ENCODE measurements at places on chromosomes 11 and 22.

DNA sequence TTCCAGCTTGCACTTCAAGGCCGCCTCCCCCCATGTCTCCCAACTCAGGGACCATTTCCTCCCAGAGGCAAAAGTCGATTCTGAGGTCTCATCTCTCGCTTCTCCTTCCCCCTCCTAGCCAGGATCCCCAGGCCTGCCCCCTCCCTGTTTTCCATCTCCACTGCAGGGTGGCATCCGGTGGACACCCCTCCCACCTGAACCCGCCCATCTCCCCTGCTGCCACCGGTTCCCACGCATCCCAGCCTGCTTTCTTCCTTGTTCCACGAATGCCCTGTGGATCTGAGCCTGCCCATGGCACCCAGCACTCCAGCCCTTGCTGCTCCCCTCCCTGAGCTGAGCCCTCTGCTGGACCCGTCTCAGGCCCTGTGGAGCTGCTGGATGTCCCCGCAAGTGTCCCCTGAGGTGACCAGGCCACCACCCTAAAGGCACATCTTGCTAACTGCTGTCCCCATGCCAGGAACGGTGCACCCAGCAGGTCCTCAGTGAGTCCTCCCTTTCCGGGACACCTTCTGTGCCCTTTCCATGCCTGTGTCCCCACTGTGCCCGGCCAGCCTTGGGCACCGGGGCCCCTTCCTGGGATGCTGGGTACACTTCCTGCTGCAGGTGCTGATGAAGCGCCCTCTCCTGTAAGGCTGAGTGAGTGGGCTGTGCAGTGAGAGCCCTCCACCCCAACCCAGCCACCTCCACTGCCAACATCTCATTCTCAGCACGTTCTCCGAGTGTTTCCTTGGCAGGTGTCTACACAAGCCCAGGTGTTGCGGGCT is 936 bp downstream of the IL17REL start:
- no peaks in the 10 kb centered on the region for H3K4me1 ChIP-seq
- DNase-seq, result no peak
- no peak overlapping the region for H3K4me3 ChIP-seq
- H3K27ac ChIP-seq, result no peak overlapping the region
- no peaks in the 10 kb centered on the region for H3K36me3 ChIP-seq
- H3K27me3 ChIP-seq, result peaks cover 40% of the 10 kb centered on the region

DNA sequence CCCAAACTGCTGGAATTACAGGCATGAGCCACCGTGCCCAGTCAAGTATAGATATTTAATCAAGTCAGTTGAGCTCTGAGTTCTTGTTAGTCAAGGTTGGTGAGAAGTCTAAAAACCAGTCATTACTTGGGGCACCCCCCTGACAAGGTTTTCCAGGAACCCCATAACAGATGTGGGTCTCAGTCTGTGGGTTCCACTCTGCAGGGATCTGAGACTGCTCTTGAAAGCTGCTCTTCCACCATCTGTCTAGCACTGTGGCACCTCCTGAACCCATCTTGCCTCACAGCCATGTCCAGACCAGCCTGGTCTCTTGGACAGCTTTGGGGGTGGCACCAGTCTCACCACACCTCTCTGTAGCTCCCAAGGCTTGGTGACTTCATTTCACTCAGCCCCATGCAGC is 44.3 kb upstream of the PLET1 start:
- H3K4me3 ChIP-seq, result no peak overlapping the region
- no peak for DNase-seq
- H3K27me3 ChIP-seq, result no peaks in the 10 kb centered on the region
- H3K27ac ChIP-seq, result no peak overlapping the region
- H3K4me1 ChIP-seq, result peaks cover 20% of the 10 kb centered on the region
- H3K36me3 ChIP-seq, result no peaks in the 10 kb centered on the region

DNA sequence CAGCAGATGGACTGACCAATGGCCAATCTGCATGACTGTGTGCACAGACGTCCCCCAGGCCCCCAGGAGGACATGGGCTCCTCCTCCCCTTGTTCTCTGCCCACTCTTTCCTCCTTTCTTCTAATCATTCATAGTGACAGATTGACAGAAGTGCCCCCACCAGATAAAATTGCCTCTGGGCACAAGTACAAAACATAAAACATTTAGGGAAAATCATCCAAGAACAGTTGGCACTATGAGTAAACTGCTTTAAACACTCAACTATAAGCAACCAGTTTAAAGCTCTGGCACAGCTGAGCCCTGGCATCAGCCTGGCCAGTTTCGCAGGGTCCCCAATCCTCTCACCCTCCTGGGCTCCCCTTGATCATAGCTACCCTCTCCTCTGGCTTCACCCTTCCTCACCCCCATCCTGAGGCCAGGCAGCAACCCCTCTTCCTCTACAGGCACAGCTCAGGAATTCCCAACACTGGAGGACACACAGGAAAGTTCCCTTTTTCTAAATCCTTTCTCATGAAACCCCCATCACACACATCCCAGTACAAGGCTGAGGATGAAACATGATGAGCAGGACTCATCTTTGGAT is 232.9 kb downstream of the BUD13 start:
- no peaks in the 10 kb centered on the region for H3K36me3 ChIP-seq
- no peak for DNase-seq
- no peaks in the 10 kb centered on the region for H3K4me1 ChIP-seq
- H3K27ac ChIP-seq, result no peak overlapping the region
- H3K4me3 ChIP-seq, result no peak overlapping the region
- H3K27me3 ChIP-seq, result peaks cover 39% of the 10 kb centered on the region

DNA sequence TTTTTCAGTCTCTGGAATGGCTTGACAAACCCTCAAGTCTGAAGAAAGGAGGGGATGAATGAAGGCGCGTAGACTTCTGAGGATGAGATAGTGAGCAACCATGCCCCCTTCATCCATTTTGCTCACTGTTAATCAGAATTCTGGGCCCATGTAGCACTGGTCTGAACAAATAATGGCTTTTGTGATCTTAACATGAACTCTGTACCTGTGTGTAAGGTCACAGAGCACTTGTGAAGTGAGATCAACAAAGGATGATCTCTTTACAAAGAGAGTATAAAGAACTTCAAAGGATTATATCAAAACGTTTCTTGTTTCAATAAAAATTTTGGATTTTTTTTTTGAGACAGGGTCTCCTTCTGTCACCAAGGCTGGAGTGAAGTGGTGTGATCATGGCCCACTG is 976.7 kb downstream of the OPCML start:
- no peaks in the 10 kb centered on the region for H3K4me1 ChIP-seq
- H3K27ac ChIP-seq, result no peak overlapping the region
- no peaks in the 10 kb centered on the region for H3K27me3 ChIP-seq
- H3K36me3 ChIP-seq, result no peaks in the 10 kb centered on the region
- no peak for DNase-seq

DNA sequence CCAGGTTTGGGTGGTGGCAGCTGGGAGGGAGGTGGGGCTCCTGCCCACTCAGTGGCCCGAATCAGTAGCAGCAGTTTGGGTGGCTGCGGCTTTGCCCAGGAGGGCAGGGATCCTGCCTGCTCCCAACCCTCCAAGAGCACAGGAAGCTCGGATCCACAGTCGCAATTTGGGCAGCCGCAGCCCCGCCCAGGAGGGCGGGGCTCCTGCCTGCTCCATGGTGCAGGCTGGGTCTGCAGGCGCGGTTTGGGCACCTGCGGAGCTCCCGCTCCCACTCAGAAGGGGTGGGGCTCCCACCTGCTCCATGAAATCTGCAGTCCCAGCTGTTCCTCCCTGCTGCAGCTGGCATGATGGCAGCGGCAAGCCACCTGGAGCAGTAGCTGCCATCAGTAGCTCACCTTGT is 38.1 kb upstream of the CALCB start:
- peaks cover 3% of the 10 kb centered on the region for H3K27me3 ChIP-seq
- no peaks in the 10 kb centered on the region for H3K4me1 ChIP-seq
- no peak overlapping the region for H3K4me3 ChIP-seq
- DNase-seq, result no peak
- H3K27ac ChIP-seq, result no peak overlapping the region
- no peaks in the 10 kb centered on the region for H3K36me3 ChIP-seq

DNA sequence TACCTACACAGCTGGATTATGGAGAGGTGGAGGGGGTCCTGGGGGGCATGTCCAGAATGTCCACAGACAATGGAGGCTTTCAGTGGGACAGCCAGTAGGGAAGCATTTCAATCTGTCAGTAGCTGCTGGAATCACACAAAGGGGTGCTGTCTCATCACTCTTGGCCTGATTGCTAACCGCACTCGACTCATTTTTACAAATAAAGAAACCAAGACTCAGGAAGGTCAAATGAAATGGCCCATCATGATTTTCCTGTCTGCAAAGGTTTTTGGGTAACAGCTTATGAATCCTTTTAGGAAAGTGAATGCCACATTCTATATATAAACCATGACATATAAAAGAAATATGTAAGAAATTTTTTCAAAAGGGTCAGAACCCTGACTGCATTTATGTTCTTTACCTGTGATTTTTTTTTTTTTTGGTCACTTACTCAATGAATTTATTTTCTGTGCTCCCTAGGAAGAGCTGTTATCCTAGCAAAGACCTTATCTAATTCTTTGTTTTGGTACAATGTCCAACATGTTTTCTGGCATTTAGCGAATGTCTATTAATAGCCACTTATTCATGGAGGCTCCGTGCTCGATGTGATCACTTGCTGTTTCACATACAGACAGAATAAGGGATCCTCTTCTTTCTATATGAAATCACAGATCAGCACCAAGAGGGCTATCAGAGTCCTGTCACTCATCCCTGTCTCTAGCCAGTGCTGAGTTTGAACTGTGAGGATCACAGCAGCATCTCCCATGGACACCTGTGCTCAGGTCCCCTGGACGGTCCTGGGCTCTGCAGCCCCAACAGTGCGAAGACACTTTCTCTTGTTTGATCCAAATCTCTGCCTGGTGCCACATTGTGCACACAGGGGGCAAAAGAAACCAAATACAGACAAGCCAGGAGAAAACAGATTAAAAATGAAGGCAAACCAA is 979.7 kb downstream of the NTM start:
- no peak for DNase-seq
- H3K4me1 ChIP-seq, result no peaks in the 10 kb centered on the region
- H3K36me3 ChIP-seq, result no peaks in the 10 kb centered on the region
- no peak overlapping the region for H3K27ac ChIP-seq
- no peaks in the 10 kb centered on the region for H3K27me3 ChIP-seq
- H3K4me3 ChIP-seq, result no peak overlapping the region

- no peak overlapping the region for H3K27ac ChIP-seq
- no peak for DNase-seq
- H3K4me1 ChIP-seq, result no peaks in the 10 kb centered on the region
- H3K27me3 ChIP-seq, result no peaks in the 10 kb centered on the region
- no peaks in the 10 kb centered on the region for H3K36me3 ChIP-seq
These were observed 60.4 kb downstream of the BCL2L13 start for GRCh38 chr22:17698948-17699347.

DNA sequence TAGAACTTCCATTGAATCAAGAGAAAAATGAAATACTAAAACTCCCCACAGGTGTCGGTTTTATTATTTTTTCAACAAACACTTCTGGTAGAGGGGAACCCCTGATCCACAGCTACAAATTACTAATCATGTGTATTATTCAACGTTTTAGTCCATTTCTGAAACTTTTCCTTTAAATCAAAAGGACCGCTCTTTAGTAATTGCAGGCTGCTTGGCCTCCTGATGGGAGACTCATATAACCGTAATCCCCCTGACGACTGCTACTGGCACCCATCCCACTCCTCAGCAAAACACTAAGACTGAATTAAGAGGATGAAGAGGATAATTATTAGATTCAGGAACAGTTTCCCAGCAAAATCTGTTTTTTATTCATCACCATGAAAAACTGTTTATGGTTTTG is 46.4 kb downstream of the PAX6 start:
- H3K27me3 ChIP-seq, result no peaks in the 10 kb centered on the region
- no peak overlapping the region for H3K4me3 ChIP-seq
- no peak for DNase-seq
- peaks cover 10% of the 10 kb centered on the region for H3K4me1 ChIP-seq
- H3K27ac ChIP-seq, result no peak overlapping the region

DNA sequence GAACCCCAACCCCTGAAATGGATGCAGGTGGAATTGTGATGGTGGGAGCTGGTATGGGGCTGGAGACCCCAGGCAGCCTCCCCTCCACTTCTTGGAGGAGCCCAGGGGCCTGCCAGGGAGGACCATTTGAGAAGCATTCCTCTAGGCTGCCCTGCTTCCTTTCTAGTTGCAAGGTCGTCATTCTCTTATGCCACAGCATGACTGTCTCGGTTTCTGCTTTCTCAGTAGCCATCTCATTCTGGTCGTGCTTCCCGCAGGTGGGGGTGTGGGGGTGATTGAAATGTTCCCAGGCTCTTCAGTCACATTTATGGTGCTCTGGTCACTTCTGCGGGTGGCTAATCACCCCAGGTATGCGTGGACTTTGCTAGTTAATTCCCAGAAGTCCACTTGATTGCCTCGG is 223.7 kb upstream of the TBCEL start:
- no peaks in the 10 kb centered on the region for H3K27me3 ChIP-seq
- H3K36me3 ChIP-seq, result no peaks in the 10 kb centered on the region
- H3K4me1 ChIP-seq, result no peaks in the 10 kb centered on the region
- no peak for DNase-seq

DNA sequence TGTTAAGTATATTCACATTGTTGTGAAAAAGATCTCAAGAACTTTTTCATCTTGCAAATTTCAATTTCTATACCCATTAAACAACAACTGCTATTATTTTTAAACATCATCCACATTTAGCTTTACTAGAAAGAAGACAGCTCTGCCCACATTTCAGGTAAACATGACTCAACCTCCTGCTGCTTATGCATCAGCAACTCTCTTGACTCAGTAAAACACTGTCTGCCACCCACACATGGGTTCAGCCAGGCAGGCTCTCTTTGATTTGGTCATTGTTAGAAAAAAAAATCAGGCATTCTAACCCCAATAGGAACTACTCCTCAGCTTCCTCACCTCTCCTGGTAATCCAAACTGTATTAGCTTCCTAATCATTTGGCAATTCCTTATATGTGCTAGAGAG is 5.1 kb upstream of the ENDOD1 start:
- H3K4me3 ChIP-seq, result no peak overlapping the region
- H3K4me1 ChIP-seq, result peaks cover 4% of the 10 kb centered on the region

- H3K27ac ChIP-seq, result no peak overlapping the region
- H3K27me3 ChIP-seq, result no peaks in the 10 kb centered on the region
- no peak overlapping the region for H3K4me3 ChIP-seq
- no peaks in the 10 kb centered on the region for H3K4me1 ChIP-seq
- no peaks in the 10 kb centered on the region for H3K36me3 ChIP-seq
- no peak for DNase-seq
These were observed 120.7 kb upstream of the TMEM45B start for GRCh38 chr11:129694966-129695365.

- H3K27ac ChIP-seq, result no peak overlapping the region
- no peaks in the 10 kb centered on the region for H3K4me1 ChIP-seq
- H3K4me3 ChIP-seq, result no peak overlapping the region
- no peak for DNase-seq
- no peaks in the 10 kb centered on the region for H3K27me3 ChIP-seq
These were observed 125.4 kb upstream of the ARHGAP20 start for GRCh38 chr11:110837603-110838002.

DNA sequence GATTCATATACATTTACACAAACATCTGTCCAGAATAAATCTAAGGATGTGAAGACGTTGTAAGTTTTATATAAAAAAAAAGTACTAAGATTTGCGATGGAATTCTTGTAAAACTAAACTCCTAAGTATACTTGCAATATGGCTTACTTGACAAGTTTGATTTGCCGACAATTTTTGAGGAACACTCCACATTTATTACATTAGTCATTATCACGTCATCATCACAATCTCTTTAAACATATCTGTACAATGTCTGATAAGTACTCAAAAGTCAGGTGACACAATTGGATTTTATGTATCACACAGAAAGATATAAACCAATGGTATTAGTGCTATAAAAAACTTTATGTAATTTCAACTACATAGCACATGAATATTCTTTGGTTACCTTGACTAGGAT is 30.4 kb downstream of the IMMP1L start:
- H3K4me1 ChIP-seq, result peaks cover 13% of the 10 kb centered on the region
- H3K36me3 ChIP-seq, result no peaks in the 10 kb centered on the region
- H3K27ac ChIP-seq, result no peak overlapping the region
